Stimulated activated memory B cell treated with anti-CD40 and anti-IgM and Interleukin-4, amounts not matched to agents 10 μg/mL and 1 μg/mL and 100 μg/mL, for 72 hours (primary cell): ENCODE measurements at places on chromosomes 3 and 15.
A peak's percentile ranks its signal among the peaks of the same experiment; 100 is the strongest.

- ATAC-seq, result no peak
These were observed 149.2 kb upstream of the SLC24A5 start for GRCh38 chr15:47971637-47972036.

- no peak for ATAC-seq
These were observed 1.2 kb downstream of the FAM98B start for GRCh38 chr15:38455092-38455491.

DNA sequence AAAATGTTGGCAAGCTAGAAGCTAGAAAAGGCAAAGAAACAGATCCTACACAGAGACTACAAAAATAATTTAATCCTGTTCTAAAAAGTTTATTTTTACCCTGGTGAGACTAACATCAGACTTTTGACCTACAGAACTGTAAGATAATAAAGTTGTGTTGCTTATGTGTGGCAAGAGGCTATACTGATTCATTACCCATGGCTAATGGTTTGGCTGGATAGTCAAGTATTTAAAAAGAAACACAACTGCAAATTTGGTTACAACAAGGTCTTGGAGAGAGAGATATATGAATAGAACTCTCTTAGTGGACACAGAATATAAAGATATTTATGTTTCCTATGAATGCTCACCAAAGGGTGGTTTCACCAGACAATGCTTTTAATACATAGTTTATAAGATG is 364.2 kb upstream of the PLSCR5 start:
- no peak for ATAC-seq

DNA sequence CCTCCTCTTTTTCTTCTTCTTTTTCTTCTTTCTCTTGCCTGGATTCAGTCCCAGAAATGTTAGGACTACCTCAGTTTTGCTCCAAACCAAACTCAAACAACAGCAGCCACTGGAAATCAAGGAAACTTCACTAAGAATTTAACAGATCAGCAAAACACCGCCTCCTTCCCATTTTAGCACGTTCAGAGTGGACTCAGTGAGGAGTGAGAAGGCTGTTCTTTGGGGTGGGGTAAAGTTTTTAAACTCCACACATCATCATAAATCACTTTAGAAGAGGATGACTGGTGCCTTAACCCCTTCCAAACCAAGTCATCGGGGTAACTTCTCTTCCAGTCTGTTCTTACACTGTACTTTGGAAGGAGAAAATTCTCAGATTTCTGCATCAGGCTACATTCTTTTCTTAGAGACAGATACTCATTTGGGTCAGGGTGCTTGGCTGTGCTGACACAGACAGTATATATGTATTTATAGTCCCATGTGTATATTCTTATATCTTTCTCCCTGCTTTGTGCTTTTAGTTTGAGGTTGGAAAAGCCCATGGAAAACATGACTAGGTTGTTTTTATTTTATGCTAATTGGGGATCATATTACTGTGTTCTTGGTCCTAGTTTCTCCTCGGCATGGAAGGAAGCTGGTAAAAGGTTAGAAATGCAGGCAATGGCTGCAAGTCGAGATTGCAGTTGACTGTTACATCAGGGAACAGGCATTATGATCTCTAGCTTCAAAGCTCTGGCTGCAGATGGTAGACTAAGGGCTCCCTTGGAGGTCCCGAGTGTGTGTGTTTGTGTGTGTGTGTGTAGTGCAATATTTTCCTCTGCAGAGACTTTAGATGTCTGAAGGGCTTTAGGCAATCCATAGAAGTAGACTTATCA is at the start of gene CCDC80:
Gene CCDC80, minus strand, starts transcription at position 214 of the 872 bp plus-strand sequence. CDS start 1,238 bp downstream, outside the sequence.
- no peak for ATAC-seq

DNA sequence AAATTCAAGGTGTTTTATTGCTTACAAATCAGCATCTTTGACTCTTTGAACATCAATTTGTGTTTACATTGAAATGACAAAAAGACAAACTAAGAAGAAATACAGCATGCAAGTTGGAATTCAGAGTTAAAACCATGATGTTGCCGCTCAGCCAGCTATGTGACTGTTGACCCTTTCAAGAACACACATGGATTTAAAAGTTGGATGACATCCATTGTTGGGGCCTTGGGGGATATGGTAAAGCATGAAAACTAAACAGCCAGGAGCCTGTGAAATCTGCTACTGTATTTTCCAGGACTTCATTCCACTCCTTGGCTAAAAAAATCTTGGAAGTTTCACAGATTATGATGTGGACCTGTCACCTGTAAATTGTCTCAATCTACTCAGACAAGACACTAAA is 4.6 kb downstream of the P2RY1 start:
- ATAC-seq, result no peak

DNA sequence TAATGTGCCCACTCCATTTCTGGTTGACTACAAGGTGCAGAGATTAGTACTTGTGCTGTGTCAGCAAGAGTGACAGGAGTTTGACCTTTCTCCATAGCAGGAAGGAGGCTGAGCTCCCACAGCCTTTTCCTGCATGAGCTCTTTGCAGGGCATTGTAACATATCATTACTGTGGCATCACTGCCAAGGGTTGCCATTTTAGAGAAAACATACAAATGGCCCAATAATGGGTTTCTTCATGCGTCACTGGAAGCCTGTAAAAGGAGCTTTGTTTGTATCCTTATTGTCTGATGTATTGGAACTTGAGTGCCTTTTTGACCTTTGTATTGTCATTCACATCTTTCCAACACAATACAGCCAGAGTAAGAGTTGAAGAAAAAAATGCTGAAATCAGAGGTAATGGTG is 323.0 kb upstream of the CDIN1 start:
- no peak for ATAC-seq

DNA sequence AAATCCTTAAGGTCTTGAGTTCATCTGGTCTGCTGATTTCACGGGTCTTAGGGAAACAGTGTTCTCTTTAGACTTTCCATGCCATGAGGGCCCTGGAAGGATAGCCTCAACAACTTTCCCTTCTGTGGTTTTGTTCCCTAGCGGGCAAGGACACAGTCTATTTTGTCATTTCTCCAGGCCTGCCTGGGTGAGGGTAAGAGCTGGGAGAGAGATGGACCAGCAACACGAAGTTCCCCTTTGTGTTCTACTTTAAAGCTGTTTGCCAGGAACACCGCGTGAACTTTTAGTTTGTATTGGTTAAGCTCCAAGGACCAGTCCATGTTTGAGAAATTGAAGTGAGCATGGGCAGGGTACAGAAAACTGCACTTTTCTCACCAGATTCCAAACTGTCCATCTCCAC is 20.9 kb downstream of the ST3GAL6 start:
- no peak for ATAC-seq

DNA sequence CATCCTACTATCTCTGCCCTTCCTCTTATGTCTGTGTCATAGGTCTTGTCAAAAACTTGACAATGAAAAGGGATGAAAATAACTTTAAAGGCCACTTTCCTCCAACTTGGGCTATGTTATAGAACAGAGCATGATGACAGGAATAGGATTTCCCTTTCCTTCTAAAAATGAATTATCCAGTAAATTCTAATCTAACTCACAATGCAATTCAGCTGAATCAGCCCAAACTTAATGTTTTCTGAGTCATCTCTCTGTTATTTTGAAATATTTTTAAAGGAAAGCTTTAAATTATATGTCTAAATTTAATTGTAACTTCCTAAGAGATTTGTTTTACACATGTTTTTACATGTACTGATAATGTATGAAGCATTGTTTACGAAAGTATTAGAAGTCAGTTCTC is 258.5 kb downstream of the BBX start:
- no peak for ATAC-seq

DNA sequence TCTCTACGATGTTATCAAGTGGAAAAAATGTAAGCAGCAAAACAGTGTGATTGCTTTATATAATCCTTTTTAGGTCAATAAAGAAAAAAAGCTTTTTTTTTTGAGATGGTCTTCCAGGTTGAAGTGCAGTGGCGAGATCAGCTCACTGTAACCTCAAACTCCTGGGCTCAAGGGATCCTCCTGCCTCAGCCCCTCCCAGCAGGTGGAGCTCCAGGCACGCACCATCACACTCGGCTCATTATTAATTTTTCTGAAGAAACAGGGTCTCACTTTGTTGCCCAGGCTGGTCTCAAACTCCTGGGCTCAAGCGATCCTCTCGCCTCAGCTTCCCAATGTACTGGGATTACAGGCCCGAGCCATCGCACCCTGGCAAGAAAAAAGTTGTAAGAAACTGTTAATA is 17.3 kb downstream of the RNF168 start:
- ATAC-seq, result no peak

- ATAC-seq, result no peak
These were observed 999.7 kb upstream of the ALCAM start for GRCh38 chr3:104367000-104367399.

- ATAC-seq, result no peak
These were observed 55.0 kb downstream of the SLC6A1 start for GRCh38 chr3:11047500-11047899.

- no peak for ATAC-seq
These were observed 146.1 kb downstream of the UACA start for GRCh38 chr15:70617076-70617910.

DNA sequence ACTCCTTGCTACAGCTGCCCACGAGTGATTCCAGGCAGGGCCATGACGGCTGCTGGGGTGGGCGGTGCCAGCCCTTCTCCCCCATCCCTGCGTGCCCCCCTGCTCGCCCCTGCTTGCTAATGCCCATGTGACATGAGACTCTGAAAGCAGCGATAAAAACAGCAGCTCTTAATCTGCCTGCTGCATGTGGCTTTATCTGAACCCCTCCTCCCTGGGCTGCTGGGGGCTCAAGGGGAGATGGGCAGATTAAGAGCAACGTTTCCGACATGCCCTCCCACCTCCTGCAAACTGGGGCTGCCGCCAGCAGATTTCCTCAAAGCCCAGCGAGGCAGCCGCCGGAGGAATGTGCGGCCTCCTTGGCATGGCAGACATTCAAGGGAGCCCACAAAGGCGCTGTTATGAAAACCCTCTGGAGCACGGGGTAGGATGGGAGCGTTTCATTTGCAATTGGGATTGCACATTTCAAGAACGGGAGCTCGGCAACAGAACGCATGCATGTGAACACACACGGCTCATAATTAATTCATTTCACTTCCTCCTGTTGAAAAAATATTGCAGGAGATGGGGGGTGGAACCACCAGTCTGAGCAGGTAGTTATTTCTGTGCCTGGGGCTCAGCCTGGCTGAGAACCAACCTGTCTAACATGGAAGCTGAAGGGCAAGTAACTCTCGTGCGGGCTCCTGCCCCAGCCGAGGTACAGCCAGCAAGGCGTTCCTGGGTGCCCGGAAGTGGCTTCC is 504.2 kb upstream of the PROK2 start:
- ATAC-seq, result peak; percentile 66

DNA sequence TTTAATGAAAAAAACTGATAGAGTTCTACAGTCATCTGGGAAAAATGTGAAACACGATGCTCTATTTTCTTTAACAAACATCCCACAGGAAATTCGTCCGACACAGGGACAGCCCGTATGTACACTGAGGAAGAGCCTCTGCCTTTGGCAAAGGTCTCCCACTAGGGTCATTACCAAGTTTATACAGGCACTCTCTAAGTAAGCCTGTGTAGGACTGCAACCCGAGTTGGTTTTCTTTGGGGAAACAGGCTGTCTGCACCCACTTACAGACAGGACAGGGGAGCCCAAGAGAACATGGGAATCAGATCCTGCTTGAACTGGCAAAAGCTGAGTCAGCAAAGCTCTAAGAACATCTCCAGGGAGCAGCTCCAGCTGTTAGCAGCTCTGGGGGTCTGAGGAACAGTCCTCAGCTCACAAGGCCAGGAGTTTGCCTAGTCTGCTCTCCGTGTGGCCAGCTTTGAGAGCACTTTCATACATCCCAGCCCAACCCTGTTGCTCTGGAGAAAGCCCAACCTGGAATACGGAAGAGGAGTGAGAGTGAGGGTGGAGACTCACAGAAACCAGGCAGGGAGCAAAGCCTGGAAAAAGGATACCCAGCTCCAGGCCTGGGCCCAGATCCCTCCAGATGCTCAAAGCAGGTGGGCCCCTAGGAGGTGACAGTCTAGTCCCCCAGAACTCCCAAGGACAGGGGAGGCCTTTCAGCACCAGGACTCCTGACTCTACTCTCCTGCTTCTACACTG is 1.9 kb downstream of the TBC1D2B start:
- ATAC-seq, result no peak

- ATAC-seq, result no peak
These were observed 11.7 kb upstream of the MBNL1 start for GRCh38 chr3:152256851-152257562.

DNA sequence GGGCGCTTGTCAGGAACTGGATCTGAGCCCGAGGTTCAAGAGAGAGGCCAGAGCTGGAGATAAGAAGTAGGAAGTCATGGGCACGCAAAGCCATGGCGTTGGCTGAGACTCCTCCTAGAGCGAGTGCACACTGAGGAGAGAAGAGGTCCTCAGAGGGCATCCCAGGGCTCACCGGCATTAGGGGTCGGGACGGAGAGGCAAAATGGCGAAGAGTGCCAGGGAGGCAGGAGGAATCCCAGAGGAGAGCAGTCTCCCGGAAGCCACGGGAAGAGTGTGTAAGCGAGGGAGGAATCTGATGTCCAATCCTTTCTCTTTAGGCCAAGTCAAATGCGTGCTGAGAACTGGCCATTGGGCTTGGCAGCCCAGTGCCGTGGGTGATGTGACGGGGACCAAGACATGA is 24.0 kb downstream of the EFCC1 start:
- no peak for ATAC-seq

DNA sequence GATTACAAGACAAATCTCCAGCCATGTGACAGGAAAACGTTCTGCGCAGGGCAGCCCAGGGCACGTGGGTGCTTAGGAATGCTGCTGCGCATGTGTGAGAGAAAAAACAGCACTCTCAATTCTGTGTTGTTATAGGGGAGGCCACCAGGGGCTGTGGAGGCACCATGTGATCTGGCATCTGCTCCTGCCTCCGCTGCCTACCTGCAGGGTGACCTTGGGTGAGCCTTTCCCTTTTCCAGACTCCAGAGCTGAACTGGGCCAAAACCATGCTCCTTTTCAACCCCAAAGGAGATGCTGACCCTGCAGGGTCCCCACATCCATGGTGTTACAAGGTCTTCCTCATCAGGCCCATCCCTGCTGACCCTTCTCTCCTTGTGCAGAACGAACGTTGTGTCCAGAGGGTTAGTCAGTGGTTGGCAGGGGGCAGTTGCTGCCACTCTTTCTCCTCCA is 81.5 kb upstream of the RASGRF1 start:
- ATAC-seq, result no peak

DNA sequence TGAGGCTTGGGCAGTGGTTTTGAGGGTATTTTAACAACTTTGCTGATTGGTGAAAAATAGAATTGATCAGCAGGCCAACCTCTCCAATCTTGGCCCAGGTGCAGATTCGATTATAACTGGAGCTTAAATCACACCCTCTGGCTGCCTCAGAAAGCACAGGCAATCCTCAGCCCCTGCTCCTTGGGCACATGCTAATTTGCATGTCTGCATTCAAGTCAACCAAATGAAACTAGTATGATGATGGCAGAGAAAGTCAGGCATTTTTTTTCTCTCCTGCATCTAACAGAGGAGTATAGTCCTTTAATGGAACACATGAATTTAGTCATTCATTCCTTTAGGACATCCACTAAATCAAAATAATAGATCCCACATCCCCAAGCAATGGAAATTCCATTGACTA is 16.8 kb upstream of the NMNAT3 start:
- no peak for ATAC-seq

GRCh38 chr15:32849769-32850668 is 132.2 kb downstream of the GREM1 start:
- no peak for ATAC-seq

DNA sequence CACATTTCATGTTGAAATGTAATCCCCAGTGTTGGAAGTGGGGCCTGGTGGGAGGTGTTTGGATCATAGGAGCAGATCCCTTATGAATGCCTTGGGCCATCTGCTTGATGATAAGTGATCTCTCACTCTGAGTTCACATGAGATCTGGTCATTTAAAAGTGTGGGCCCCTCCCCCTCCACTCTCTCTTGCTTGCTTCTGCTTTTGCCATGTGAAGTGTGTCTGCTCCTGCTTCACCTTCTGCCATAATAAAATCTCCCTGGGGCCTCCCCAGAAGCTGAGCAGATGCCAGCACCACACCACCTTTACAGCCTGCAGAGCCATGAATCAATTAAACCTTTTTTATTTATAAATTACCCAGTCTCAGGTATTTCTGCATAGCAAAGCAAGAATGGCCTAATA is 14.2 kb upstream of the CD200R1L start:
- peak; percentile 66 for ATAC-seq
